ENCODE measurements at places on chromosomes 1 and 21.

GRCh38 chr1:172885411-172885810 lies 165.3 kb downstream of the TNFSF18 start:
- DNase-seq: no peak

DNA sequence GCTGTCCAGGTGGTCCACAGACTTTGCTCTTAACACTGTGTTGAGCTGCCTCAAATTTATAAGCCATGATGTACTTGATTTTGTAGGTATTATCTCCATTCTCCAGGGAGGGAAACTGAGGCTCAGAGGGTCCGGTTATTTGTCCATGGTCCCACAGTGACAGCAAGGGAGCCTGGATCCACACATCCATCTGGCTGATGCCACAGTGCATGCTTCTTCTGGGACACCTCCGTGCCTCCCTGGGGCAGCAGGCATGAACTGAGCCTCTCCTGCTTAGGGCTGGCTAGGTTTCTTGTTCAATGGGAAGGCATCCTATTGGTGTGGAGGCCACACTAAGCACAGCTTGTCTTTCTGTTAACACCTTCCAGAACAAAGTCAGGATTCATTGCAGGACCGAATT lies 317.3 kb downstream of the AJAP1 start:
- no peak for DNase-seq

GRCh38 chr1:64183395-64184002 lies 19.9 kb upstream of the UBE2U start:
- peak; percentile 6 for DNase-seq

GRCh38 chr1:247324204-247324787 lies 7.4 kb downstream of the ZNF496 start:
- no peak for DNase-seq

DNA sequence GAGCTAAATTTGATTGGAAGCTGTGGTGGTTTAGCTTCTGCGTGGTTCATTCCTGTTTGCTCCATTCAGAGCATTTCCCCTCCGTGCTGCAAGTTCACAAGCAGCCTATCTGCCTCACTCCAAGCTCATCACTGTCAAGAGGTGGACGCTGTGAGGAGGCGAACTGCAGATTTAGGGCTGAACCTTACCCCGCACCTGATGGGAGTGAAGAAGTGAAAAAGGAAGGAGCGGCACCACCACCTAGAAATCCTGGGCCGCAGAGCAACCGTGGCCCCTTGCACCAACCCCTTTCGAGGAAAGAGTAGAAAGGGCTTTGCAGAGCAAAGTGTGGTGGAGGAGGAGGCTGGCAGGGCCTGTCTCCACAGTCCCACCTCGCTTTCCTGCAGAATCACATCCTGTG lies 117.4 kb downstream of the IER5 start:
- no peak for DNase-seq

DNA sequence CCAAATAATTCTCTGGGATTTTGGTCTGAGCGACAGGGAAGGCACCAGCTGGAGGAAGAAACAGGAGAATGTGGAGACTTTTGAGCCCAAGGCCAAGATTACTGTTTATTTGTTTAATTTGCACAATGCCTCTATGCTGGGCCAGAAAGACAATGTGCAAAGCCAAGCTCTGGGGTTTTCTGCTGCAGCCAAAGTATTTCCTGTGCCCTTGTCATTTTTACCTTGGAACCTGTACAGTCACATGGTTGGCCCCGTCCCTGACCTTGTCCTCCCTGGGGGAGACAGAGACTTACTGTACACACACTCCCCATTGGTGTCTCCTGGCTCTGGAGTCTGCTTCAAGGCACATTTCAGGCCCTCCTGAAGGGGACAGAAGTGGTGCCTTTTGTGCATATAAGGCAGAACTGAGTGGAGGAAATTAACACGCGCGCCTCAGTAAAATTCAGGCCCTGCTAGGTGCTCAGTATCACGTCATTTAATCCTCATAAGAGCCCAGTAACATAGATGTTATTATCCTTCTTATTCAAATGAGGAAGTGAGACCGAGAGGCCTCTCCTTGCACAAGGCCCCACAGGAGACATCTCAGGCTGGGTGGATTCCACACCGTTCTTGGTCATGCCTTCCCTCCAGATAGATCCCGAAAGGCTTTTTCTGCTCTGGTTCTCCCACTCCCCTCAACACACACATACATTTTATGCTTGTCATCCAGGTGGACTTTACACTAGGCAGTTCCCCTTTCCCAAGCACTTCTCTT lies 21.1 kb downstream of the C1orf115 start:
- no peak for DNase-seq

DNA sequence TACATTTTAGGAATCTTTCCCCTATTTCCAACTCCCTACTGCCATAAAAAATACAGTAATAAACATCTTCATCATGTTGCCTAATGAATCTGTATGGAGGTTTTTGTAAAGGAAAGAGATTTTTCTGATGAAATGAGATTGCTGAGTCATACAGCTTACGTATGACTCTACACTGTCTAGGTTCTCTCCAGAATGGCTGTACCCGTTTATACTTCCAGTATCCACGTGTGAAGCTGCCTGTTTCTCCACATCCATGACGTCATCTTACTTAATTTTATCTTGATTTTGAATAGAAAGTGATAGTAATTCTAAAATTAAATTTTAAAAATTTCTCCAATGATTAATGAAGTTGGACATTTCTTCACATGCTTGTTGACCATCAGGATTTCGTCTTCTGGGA lies 103.7 kb downstream of the COQ8A start:
- no peak for DNase-seq

- no peak for DNase-seq
Observed at GRCh38 chr1:72283022-72283306, 625 bp upstream of the NEGR1 start.

DNA sequence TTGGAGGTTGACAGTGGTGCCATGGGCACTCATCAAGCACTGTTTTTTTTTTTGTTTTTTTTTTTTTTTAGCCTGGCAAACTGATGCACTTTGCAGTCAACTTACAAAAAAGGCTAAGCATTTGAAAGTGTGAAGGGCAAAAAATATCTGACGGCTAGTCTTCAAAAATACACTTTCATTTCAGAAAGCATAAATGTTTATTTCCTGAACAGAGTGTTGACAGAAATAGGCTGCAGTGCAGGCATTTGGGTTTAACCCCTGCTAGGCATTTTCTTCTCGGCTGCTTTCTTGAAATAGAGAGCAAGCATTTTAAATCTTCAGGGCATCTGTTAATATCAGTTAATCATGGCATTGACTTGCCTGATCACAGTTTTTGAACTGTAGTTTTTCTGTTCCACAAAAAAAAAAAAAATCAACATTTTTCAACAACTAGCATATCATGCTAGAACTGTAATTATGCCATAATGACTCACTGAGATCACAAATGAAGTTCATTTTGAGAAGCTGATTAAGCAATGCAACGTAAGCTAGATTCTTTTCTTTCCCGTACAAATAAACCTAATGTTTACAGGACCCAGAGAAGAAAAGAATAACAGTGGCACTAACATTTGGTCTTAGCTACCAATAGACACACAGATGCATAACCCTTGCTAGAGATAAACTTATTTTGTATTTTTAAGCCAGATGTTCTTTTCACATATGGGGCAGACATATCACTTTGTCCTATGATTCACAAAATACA lies 100.4 kb upstream of the USH2A start:
- no peak for DNase-seq

- DNase-seq: no peak
Observed at GRCh38 chr1:47431534-47431933, 6.3 kb upstream of the FOXD2 start.

GRCh38 chr1:238111081-238111480 lies 220.4 kb upstream of the ZP4 start:
- DNase-seq: no peak

- DNase-seq: no peak
Observed at GRCh38 chr1:162003830-162004215, 19.8 kb downstream of the OLFML2B start.

- no peak for DNase-seq
Observed at GRCh38 chr1:156106624-156107488, 7.7 kb upstream of the LMNA start.

GRCh38 chr21:34599534-34600101 lies 15.3 kb downstream of the RCAN1 start:
- DNase-seq: peak; percentile 35

GRCh38 chr21:37207441-37208009 lies 59.6 kb downstream of the VPS26C start:
- DNase-seq: peak; percentile 43

DNA sequence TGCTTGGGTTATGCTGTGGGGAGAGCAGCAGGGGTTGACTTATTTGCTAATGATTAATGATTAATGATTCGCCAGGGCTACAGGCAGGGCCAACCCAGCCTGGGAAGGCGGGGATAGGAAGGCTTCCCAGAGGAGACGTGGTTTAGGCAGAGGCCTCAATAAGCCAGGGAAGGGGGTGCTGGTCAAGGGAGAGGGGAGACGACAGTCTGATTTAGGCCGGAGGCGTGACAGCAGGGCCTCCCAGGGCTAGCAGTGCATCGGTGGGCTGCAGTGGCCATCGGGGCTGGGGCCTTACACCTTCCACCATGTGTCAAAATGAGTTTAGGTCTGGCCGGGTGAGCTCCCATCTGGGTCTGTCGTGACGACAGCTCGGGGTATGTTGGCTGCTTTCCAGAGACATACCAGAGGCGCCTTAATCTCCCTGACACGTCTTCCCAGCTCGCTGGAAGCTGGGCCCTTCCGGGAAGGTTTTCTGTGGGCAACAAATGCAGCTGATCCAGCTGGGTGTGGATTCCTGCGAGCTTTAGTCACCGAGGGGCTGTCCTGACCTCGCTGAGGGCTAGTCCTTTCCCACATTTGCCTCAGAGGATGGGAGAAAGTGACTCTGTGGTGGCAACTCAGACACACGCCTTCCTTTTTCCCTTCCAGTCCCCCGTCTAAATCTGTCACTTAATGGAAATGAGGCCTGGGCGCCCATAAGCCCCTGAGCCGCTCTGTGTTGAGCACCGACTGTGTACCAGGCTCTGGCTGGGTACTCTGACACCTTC lies 3.7 kb upstream of the SLC1A7 start:
- DNase-seq: no peak

DNA sequence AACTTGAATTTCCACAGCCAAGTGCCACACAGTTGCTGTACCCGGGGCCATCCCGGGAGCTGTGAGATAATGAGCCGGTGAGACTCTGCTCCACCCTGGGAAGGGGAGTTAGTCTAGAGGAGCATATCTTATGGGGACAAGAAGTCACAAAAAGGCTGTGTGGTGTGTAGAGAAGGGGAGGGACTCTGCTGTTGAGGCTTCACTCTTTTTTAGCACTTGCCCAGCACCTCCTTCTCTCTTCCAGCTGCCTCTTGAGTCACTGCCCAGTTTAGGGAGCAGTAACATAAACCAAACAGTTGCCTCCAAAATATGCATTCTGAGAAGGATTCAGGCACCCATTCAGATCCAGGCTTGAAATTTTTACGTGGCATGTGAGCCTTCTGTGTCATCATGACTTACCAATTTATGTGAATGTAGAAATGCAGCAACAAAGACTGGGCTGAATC lies 744 bp upstream of the WDR26 start:
- DNase-seq: no peak

DNA sequence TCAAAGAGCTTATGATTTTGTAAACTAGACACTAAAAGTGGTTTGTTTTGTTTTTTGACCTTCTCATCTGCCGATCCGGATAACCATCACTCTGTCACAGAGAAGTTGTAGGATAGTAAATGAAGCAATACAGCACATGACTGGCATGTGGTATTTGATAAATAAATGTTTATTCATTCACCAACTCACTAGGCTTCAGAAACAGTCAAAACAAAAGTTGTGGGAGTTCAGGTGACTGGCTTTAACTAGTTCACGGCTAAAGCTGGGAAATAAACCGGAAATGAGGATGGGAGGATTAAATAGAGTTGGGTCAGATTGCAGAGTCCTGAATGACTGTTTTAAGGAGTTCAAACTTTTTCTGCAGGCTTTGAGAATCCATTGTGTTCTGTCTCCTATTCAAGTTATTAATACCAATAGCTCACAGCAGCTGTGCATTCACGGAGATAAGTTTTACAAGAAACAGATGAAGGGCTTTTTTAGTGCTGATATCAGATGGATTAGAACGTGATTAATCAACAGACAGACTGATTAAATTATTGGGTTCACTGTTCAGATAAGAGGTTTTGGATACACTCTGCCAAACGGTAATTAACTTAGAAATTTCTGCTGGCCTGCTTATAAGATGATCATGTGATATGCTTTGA lies 463.3 kb downstream of the DPYD start:
- no peak for DNase-seq

- DNase-seq: no peak
Observed at GRCh38 chr1:157307491-157307890, 169.3 kb upstream of the ETV3 start.

GRCh38 chr1:244254467-244254866 lies 197.2 kb downstream of the ADSS2 start:
- DNase-seq: no peak

DNA sequence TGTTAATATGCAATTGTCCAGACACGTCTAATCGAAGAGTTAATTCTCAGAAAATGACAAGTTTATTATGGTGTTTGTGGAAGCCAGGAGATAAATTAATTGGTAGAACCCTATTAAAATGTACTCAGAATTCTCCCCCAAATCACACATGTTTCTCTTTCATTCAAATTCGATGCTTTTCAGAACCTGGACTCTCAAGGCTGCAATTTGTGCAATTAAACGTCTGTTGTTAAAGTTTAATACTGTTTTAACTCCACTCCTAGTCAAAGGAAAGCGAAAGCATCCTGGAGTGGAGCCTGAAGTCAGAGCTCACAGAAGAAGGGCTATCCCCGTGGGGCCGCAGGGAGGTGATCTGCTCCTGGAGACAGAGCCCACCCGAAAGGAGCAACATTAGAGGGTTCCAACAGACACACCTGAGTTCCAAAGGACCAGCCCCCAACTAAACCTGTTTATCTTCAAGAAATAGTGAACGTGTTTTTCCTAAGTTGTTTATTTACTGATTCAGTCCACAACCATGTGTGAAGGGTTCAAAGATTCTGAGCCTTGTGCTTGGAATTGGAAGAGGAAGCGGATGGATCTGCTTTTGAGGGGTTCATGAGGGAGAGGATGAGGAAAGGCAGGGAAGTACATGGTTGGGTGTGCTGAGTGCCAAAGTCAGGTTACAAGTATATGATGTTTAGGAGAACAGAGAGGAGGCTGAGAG lies 68.0 kb upstream of the AKT3 start:
- no peak for DNase-seq

GRCh38 chr1:241817956-241818612 lies 29.9 kb upstream of the EXO1 start:
- DNase-seq: no peak

DNA sequence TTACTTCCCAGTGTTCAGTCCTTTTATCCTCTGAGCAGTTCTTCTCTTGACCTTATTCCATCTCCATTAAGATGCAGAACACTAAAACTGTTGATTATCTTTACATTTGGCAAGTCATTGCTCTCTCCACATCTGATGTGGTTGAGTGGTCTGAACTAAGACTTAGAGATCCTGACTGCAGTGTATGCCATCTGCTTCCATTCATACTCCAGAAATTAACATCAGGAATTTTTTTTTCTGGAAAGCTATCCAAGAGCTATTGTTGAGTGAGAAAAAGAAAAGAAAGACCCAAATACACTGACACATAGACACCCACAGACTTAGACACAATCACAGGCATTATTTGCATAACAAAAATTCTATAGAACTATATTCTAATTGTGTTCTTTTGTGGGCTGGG lies 3.7 kb upstream of the TRIM62 start:
- no peak for DNase-seq

Measured in NCI-H345 (cell line).